Tongue (tissue), 3 donors: ENCODE measurements at places on chromosomes 3 and 15. TPM values are rescaled to one million over a fixed set of nuclear protein-coding genes. Genes with fewer than 3 reads are reported as not detected.
A peak's percentile ranks its signal among the peaks of the same experiment; 100 is the strongest.

AMT gene
- 8.6 TPM for total RNA-seq

SLC22A14 gene
- not detected for total RNA-seq

GABRR3 gene
- not detected for total RNA-seq

DNA sequence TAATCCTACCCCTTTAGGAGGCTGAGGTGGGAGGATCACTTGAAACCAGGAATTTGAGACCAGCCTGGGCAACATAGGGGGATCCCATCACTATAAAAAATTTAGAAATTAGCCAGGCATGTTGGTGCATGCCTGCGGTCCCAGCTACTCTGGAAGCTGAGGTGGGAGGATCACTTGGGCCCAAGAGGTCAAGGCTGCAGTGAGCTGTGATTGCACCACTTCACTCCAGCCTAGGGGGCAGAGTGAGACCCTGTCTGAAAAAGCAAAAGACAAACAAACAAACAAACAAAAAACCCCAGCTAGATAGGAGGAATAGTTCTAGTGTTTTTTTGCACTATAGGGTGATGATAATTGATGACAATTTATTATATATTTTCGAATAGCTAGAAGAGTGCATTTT is 70.6 kb upstream of the CHRNB4 start:
- DNase-seq, result no peak

DNA sequence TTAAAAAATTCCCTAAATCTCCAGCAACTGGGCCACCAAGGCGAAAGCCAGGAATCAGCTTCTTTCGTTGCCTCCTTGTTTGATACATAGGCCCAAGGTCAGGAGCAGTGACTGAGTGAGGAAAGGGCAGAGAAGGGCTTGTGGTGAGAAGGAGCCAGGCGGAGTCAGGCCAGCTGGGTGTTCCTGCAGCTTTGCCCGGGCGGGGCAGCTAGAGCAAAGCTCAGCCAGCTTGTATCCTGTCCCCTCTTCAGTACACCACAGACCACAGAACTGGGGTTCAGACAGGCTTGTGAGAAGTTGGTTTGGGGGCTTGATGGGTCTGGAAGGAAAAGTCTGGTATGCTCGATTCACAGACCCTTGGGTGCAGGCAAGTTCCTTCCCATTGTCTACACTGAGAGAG is 52.6 kb downstream of the CCK start:
- DNase-seq, result no peak

DNA sequence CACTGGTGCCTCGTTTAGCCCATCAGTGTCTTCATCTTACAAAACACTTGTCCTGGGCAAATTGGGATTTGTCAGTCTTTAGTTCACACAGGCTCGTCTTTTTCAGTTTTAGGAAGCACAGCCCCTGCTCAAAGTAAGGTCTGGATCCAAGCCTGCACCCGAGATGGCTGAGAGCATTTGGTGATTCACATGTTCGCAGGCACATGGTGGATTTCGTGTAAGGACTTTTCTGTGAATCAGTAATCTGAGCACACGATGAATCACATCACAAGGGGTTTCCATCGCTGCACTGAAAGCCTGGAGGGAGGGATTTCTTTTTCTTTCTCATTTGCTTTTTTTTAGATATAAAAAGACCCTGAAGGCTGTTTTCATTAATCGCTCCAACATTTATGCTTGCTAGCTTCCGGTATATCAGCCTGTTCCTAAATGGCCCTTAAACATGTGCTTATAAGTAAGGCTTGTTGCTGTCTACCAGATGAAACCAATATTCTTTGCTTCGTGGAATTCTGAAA is 435.6 kb upstream of the ATP10A start:
- DNase-seq, result peak; percentile 53

DNA sequence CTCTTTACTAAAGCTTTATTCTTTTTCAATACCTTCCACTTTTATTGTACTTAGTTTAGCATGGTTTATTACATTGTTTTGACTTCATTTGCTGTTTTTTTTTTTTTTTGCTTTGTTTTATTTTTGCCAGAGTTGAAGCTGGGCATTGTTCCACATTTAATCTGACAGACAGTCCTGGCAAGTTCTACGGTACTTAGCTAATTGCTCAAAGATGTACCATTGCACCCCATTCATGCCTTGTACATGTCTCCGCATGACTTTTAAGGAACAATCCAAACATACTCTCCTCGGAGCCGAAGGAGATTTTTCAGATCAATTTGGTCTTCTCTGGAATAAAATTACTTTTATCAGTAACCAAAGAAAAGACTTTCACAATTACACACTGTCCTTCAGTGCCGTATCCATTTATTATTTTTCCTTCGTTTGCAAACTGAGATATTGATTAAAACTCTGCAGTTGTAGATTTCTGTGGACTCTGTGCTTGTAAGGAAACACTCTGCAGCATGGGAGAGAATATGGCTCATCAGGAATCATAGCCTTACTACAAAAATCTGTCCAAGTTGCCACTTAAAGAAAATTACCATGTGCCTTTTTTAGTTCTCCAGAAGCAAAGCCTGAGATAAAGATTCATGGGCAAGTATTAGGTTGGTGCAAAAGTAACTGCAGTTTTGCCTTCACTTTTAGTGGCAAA is 952.0 kb downstream of the AGBL1 start:
- peak; percentile 35 for DNase-seq

GRCh38 chr15:69451951-69452691 is 497 bp upstream of the RPLP1 start:
- DNase-seq, result no peak

DNA sequence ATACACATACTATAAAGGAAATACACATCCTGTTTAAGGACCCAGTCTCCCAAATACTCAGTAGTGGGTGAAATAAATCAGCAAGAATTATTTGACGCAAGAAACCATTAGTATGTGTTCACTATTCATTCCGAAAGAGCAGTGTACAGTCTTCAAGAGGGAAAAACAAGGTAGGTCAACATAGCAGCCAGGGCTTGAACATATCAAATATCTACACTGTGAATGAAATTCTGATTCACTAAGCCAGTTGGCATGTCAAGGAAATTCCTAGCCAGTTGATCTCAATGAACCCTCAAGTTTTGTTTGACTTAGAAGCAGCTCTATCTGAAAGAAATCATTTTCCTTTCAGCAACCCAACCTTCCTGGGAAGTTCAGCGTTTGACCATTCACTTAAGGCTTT is 99.0 kb downstream of the CNTN3 start:
- DNase-seq, result no peak

DNA sequence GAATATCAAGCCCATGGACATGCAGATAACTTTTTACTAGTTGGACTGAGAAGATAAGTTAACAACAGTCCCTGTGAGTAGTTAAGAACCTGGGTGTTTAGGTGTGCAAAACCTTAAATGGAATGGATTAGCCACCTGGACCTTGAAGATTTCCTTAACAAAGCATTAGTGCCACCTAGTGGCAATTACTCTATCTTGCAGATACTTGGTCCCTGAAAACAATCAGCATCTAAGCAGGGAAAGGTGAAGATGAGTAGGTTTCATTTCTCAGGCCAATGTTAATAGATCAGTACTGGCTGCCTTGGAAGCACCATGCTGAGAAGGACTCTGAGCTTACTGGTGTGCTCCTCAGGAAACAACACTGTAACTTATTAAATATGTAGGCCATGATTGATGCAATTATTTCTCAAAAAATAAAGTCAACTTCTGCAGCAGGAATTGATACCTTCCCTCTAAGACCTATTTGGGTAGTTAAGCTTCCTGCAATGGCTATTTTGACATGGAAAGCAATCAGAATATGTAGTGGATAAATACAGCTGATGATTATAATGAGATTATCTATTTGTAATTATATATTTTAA is 329.4 kb downstream of the TBC1D5 start:
- peak; percentile 46 for DNase-seq

- peak; percentile 50 for DNase-seq
Measured at GRCh38 chr15:69743091-69743490, 290.5 kb downstream of the RPLP1 start.

- no peak for DNase-seq
Measured at GRCh38 chr3:157285966-157286365, 126.0 kb upstream of the CCNL1 start.

- DNase-seq, result no peak
Measured at GRCh38 chr3:4503050-4503449, 9.9 kb downstream of the ITPR1 start.
